Heart left ventricle (tissue), 16 donors: ENCODE measurements at places on chromosomes 4 and X. TPM values are rescaled to one million over a fixed set of nuclear protein-coding genes. Genes with fewer than 3 reads are reported as not detected.

SHROOM4 gene
- 11.5 TPM for total RNA-seq

- DNase-seq: no peak
Measured at GRCh38 chr4:56906489-56907393, 959 bp upstream of the REST start.

GRCh38 chrX:115344885-115345614 lies 55.5 kb downstream of the LUZP4 start:
- peak; percentile 85 for DNase-seq

H2BW2 gene
- total RNA-seq: not detected

ABCB7 gene
- total RNA-seq: 58.5 TPM

DNA sequence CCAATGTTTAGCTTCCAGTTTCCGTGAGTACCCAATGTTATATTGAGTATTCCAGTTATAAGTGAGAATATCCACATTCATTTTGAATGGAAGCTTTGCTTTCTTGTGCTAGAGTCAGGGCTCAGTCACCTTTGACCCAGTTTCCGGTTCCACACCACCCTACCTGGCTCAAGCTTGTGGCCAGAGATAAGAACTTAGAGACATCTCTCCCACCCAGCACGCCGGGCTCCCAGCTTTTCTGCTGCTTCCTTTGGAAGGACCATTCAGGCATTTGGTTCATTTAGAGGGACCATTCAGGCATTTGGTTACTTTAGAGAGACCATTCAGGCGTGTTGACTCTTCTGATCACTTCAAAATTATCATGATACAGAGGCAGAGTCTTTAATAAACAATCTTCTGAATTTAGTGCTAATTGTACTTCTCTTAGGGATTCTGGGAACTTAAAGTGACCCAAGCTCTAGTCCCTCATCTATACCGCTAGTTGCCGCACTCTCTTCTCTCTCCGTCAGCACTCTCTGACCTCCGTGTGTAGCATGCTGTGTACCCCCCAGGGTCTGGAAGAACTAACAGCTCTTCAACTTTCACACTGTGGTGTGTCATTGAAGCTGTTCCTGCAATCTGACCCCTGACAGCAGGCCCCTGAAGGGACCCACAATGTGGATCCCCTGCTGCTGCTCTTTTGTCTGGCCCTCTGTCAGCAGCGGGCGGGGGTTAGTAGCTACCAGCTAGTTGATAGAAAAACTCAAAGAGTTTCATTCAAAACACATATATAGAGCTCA lies 943.1 kb downstream of the ARAP2 start:
- no peak for DNase-seq

GRCh38 chrX:12955882-12956703 lies 18.8 kb upstream of the TMSB4X start:
- DNase-seq: peak; percentile 76

DNA sequence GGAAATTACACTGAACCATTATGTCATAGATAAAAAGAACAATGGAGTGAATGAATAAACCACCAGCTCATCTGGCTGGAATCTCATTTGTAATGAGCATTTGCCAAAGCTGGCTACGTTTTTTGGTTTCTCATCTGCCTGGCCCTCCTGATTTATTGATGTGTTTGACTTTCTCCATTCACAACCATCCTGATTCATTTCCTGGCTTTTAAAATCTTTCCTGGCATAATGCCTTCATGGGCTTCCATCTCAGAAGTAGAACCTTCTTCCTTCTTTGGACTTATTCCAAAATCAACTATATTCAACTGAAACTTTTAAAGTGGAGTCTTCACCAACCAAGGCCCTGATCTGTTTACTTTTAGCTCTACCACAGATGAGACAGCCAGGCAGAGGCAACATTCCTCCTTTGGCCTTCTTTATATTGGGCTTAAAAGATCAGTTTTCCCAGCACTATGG lies 36.0 kb upstream of the ARSJ start:
- no peak for DNase-seq

DNA sequence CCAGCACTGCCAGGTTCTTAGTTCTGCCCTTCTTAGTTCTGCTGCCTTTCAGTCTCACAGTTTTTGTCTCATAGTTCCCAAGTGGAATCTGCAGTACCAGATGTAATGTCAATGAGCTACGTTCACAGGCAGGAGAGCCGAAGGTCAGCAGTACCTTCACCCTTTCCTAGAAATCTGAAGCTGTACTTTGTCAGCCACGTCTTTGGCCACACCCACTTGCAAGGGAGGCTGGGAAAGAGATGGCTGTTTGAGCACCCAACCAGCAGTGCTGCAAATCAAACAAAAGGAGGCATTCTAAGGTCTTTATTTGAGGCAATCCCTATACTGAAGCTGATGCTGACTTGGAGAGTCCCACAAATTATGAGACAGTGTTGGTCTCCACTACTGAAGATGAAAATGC lies 199.1 kb upstream of the NPY2R start:
- DNase-seq: no peak

DOK7 gene
- total RNA-seq: 35.0 TPM

DNA sequence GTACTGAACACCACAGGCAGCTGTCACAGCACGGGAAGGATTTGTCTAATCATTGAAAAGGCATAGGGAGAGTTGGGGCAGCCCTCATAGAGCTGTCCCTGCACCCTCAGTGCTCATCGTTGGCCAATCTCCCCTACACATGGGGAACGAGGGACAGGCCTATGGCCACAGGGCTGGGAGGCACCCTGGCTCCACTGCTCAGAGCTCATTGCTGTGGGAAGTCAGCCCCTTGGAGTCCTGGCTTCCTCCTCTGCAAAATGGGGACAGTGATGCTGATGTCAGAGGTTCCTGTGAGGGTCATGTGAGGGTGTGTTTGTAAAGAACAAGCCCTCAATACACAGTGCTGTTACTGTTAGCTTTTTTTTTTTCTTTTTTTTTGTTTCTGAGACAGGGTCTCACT lies 19.3 kb upstream of the HTRA3 start:
- DNase-seq: no peak

DNA sequence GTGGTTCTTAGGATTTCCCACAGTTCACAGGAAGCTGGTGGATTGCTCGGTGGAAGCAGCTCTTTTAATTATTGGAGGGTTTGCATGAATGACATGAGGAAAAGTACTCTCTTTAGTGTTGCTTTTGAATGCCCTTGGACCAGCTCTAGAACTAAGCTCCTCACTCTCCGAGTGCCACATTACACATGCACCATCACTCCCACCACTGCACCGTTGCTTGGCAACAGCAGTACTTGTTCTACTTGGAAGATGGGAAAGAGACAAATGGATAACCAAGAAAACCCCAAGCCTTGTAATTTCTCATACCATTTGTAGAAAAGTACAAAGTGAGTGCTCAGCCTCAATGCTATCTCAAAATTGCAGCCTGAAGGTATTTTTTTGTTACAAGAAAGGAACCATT lies 620.2 kb upstream of the BOD1L1 start:
- DNase-seq: no peak

HPGD gene
- 0.29 TPM for total RNA-seq

GRCh38 chr4:37948542-37948941 lies 11.7 kb upstream of the PTTG2 start:
- DNase-seq: no peak

GRCh38 chr4:169765835-169766234 lies 8.1 kb upstream of the HPF1 start:
- no peak for DNase-seq

- DNase-seq: peak; percentile 18
Measured at GRCh38 chrX:104922206-104922621, 298.3 kb downstream of the TEX13A start.

DNA sequence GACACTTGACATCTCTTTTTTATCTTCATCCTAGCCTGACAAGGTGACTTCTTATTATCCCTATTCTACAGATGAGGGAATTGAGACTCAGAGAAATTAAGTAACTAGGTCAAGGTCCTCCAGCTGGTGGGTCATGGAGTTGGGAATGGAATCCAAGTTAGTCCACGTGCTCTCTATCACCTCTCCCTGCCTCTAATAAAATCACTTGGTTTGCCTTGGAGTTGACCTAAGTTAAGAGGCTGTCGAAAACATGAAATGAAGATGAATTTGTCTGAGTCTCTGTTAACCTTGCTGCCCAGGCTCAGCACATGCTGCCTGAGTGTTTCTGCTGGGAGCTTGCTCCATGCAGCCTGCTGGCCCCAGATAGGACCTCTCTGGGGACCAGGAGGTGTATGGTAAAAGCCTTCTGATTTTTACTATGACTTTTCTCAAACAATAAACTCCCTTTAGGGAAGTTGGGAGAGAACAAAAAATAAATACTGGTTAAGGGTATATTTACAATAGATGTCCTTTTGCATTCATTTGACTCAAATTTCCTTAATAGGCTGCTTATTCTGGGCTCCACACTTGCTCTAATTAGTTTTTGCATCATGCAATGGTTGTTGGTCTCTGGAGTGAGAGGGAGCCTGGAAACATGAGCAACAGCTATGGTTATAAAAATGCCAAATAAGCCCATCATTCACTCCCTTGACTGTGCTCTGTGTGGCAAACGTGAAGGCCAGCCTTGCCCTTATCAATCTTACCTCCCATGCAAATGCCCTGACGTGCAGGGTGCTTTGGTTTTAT lies 61.6 kb upstream of the DHX15 start:
- no peak for DNase-seq
